ENCODE measurements at places on chromosomes 7 and 10.

DNA sequence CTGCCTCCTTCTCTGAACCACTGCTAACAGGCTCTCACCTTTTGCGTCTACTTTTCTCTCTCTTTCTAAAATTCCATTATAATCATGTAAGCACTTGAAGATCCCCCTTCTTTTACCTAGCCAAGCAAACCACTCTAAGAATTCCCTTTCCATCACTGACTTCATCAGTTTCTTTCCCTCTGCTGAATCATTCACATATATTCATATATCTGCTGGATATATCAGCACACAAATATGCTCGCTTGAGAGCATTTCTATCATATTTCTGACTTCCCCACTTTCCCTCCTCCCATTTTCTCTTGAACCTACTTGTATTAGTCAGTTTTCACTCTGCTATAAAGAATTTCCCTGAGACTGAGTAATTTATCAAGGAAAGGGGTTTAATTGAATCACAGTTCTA lies 84.2 kb upstream of the LRRN3 start:
- no peak for DNase-seq

DNA sequence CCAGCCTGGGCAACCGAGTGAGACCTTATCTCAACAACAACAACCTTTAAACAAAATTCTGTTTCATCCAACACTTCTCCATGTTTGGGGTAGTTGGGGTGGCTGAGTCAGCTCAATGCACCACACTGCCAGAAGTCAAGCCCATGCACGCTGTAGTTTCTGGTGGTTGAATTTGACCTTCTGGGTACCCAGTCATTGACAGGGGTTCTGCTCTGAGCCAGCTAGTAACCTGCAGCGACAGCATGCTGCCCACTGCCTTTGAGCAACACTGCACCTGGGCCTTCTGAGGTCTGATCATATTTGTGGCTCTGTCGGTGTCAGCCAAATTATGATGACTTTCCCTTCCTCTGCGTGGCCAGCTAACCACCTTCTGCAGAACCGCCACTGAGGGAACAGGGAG lies 84.6 kb upstream of the ZNF438 start:
- DNase-seq: no peak

DNA sequence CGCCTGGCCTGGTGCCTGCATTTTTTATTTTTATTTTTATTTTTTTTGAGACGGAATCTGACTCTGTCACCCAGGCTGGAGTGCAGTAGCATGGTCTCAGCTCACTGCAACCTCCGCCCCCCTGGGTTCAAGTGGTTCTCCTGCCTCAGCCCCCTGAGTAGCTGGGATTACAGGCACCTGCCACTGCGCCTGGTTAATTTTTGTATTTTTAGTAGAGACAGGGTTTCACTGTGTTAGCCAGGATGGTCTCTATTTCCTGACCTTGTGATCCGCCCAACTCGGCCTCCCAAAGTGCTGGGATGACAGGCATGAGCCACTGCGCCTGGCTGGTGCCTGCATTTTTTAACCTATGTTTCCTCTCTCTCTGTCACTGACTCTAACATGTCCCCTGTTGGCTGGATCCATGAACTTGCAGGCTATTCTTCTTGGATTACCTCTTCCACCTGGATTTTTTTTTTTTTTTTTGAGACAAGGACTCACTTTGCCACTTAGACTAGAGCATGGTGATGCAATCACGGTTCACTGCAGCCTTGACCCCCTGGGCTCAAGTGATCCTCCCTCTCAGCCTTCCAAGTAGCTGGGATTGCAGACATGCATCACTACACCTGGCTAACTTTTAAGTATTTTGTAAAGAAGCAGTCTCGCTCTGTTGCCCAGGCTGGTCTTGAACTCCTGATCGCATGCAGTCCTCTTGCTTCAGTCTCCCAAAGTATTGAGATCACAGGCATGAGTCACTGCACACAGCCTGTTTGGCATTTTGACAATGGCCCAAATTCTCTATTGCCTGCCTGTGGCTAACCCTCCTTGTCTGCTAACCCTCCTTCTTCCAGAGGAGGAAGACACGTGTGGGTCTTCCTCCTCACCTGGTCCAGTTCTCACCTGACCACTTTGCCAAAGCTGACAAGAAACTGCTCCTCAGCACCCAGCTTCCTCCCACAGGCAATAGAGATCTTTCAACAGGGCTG lies 23.0 kb upstream of the PRPF18 start:
- peak; percentile 11 for DNase-seq

- peak; percentile 38 for DNase-seq
Observed at GRCh38 chr10:127872011-127872761, 20.6 kb downstream of the CLRN3 start.

DNA sequence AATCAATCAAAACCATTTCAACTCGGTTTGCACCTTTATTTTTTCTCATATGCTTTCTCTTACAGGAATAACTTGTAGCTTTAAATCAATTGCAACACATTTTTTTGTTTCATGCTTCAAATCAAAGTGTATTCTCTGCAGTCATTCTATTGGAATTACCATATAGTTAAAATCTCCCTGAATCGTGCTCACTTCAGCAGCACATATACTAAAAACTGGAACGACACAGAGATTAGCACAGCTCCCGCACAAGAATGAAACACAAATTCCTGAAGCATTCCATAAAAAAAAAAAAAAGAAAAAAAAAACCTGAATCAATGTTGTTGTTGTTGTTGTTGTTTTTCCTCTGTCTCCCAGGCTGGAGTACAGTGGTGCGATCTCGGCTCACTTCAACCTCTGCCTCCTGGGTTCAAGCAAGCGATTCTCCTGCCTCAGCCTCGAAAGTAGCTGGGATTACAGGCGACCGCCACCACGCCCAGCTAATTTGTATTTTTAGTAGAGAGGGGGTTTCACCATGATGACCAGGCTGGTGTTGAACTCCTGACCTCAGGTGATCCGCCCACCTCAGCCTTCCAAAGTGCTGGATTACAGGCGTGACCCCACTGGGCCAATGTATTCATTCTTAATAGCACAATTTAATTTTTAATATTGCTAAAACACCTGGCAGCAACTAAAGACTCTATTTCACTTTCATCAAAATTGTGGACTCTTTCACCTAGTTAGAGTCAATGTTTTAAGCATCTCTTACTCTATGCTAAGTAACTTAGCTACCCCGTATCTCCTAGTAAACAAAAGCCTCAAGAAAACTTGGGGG lies 26.3 kb downstream of the ANKRD61 start:
- DNase-seq: no peak

- no peak for DNase-seq
Observed at GRCh38 chr10:113239566-113240350, 289.7 kb downstream of the TCF7L2 start.

- peak; percentile 11 for DNase-seq
Observed at GRCh38 chr7:47361236-47361635, 220.7 kb downstream of the TNS3 start.

GRCh38 chr7:98821348-98821747 lies 48.5 kb downstream of the TMEM130 start:
- DNase-seq: no peak

DNA sequence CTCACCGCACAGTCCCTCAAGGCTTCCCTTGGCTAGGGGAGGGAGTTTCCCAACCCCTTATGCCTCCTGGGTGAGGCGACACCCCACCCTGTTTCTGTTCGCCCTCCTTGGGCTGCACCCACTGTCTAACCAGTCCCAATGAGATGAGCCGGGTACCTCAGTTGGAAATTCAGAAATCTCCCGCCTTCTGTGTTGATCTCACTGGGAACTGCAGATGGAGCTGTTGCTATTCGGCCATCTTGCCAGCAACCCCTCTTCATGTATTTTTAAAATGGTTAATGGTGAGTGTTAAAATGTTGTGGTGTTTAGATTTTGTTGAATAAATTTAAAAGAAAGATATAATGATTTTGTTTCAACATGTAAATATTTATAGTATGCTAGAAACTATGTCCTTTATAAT lies 22.0 kb downstream of the UMAD1 start:
- DNase-seq: peak; percentile 20

DNA sequence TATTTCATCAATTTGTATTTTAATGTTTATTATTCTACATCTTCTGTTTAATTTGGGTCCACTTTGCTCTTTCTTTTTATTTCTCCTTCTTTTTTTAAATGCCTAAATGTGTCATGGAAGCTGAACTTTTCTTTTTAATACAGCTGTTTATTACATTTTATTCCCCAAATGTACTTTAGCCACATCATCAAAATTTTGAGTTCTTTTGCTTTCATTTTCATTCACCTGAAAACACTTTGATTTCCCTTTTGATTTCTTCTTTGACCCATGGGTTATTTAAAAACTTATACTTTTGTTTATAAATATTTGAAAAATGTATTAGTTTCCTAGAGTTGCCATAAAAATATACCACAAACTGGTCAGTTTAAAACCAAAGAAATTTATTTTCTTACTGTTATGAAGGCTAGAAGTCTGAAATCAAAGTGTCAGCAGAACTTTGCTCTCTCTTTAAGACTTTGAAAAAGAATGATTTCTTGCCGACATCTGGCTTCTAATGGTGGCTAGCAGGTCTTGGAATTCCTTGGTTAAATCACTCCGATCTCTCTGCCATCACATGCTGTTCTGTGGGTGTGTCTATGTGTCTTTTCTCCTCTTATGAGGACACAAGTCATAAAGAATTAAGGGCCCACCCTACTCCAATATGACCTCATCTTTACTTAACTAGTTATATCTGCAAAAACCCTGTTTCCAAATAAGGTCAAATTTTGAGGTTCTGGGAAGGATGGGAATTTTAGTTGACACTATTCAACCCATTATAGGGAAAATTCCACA lies 225.5 kb downstream of the ANKRD7 start:
- no peak for DNase-seq

DNA sequence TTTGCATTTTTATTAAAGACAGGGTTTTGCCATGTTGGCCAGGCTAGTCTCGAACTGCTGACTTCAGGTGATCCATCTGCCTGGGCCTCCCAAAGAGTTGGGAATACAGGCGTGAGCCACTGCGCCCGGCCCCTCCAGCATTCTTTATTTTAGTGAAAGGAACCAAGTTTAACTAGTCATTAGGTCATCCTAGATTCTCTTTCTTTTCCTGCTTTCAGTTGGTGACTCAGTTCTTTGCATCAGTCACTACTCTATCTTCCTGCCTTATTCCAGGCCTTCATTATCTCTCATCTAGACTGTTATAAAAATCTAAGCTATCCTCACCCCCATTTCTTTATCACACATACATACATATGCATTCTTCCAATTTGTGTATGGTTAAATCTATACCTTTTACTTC lies 63.7 kb downstream of the PRSS58 start:
- DNase-seq: no peak

DNA sequence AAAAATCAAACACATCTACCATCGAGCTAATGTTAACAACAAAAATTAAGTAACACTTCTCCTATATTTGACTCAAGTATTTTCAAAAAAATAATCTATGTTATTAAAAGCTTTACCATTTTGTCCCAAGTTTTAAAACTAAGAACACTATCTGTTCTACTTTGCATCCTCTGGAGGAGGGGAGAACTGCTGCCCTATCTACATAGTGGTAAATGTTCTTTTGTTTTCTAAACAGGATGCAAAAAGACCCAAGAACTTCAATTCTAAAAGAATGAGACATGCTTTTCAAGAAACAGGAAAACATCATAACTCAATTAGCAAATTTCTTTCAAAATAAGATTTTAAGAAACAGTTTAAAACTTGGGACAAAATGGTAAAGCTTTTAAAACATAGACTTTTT lies 14.8 kb downstream of the SLC26A3 start:
- no peak for DNase-seq

DNA sequence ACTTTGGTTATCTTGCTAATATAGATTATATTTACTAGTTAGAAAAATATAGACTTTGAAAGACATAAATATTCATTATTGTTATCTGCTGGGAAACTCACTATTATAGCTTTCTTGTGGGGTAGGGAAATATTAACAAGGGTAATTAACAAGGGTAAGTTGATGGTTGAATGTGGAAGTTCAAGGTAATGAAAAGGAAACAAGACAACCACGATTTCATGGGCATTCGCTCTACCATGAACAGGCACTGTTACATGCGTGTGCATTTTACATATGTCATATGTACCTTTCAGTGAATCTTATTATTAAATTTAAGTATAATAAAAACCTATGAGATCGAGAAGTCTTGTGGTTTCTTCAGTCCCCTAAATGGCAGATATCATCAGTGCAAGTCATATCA lies 251.0 kb upstream of the IMMP2L start:
- no peak for DNase-seq

DNA sequence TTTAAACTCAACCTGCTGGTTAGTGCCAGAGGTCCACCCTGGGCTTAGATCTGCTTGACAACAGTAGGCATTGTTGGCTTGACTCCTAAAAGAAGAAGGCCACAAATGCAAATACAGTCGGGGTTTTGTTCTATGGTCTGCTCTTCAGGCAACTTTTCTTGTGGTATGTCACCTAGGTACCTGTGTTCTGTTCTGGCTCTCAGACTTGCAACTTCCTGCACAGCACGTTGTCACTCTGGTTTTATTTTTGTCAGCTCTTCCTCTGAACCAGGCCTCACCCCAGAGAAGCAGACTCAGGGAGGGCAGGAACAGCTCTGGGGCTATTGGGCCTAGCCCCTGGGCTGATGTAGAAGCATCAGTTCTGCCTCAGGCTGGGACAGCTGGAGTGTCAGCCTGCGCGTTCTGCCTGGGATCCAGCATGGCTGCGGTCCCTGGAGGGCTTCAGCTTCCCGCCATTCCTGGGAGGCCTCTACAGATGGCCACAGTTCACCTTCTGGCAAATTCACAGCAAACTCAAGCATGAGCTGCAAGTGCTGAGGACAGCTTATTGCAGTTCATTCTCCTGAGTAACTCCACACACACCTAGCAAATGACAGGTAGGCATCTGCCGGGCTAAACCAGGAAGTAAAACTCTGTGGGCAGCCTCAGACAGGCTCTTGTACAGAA lies 11.0 kb upstream of the PDCD4 start:
- DNase-seq: no peak

- no peak for DNase-seq
Observed at GRCh38 chr7:31133497-31133896, 81.4 kb downstream of the ADCYAP1R1 start.

GRCh38 chr10:102644066-102644645 lies at the start of gene TRIM8:
Gene TRIM8 (plus strand): TSS chr10:102644479. CDS start chr10:102644618, 139 bp downstream.
- DNase-seq: peak; percentile 39

GRCh38 chr7:34208878-34209621 lies 303.7 kb downstream of the BMPER start:
- DNase-seq: no peak

DNA sequence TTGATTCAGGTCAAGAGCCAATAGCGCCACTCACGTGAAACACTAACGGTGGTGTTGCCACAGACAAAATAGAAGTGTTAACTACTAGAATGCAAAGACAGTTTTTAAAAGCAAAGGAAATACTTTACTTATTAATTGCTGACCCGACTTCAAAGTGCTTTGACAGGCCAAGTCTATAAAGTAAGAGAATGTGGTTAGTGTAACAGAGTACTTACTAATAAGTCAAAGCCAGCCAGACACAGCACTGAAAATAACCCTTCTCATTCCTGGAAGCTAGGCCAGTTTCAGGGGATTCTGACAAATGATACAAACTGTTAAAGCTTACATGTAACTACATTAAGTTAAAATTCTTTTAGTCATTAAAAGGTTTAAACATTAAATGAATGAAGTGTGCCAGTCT lies 50.3 kb downstream of the ENO4 start:
- DNase-seq: no peak

GRCh38 chr7:18177129-18177814 lies 149.6 kb upstream of the PRPS1L1 start:
- no peak for DNase-seq

- DNase-seq: no peak
Observed at GRCh38 chr7:15087771-15088170, 185.2 kb upstream of the DGKB start.

All from MCF 10A (cell line).